ENCODE measurements at places on chromosomes 6 and 20.

DNA sequence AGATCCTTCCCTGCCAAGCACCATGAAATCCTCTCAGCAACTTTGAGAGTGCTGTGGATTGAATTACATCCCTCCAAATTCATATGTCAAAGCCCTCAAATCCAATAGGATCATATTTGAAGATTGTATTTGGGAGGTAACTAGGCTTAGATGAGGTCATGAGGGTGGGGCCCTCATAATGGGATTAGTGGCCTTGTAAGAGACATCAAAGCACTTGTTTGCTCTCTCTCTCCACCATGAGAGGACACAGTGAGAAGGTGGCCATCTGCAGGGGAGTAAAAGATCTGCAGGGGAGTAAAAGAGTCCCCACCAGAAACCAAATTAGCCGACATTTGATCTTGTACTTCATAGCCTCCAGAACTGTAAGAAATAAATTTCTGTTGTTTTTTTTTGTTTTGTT, 298.2 kb downstream of the SAMD5 start:
- no peak for DNase-seq

DNA sequence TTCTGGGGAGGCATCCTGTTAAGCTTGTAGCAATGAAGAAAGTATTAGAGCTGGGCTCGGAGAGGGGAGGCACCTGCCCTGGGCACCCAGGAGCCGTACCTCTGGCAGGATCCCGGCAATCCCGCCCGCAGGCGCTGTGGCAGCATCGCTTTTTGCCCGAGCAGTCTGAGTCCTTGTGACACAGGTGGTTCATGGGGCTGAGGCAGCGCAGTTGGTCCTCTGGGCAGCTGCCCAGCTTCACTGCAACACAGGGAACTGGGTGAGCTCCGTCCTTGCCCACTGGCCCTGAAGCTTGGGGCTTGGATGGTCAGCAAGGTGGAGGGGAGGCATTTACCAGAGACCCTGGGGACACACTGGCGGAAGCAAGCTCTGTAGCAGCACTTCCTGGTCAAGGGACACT, 4.7 kb downstream of the WFDC5 start:
- no peak for DNase-seq

DNA sequence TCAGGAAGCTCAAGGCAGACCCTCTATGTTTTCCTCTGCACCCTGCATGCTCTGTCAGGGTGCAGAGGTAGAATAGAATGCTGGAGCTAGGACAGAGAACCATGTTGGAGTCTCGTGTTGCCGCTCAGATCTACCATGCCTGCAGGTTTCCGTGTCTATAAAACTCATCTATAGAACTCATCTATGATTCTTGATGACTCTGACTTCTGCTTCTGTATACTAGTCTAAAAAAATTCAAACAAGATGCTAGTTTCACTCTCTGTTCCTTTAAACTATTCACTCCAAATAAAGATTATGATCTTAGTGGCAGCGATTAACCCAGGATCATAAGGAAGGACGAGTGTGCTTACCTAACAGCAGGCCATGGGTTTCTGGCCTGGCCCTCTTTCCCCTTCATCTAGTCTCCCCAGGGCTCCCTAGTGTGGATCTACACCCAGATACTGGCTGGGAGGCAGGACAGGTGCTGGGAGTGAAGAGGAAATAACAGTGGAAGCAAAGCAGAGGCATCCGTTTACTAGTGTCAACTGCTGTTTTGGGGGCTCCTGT, 162.7 kb upstream of the SUPT3H start:
- DNase-seq = no peak

- no peak for DNase-seq
Observed at GRCh38 chr6:90385759-90386313, 89.2 kb upstream of the BACH2 start.

DNA sequence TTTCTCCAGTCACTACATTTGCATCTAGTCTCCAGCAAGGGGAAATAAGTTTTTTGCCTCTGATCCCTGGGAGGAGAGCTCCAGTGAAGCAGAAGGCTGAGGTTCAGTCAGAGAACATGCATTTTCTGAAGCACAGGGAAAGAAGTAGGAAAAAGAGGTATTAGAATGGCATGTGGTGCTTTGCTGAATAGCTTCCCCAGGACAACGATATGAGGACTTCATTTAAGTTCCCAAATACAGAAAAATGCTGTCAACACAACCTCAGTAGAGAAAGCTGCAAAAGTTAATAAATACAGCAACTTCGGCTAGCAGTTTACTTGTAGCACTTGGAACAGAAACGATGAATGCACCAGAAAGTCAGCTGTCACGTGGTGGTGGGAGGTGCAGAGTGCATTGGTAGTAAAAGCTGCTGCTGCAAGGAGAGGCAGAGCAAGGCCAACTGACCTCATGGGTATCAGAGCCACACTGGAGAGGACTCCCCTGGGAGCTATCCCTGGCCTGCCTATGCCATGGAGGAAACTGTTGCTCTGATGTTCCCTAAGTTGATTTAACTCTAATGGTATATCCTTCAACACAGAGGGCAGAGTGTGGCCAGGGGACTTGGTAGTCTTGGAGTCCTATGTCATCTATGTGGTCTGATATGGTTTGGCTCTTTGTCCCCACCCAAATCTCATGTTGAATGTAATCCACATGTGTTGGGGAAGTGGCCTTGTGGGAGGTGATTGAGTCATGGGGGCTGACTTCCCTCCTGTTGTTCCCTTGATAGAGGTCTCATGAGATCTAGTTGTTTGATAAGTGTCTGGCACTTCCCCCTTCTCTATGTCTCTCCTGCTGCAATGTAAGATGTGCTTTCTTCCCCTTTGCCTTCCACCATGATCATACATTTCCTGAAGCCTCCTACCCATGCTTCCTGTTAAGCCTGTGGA, 85.9 kb downstream of the ADTRP start:
- DNase-seq = no peak

DNA sequence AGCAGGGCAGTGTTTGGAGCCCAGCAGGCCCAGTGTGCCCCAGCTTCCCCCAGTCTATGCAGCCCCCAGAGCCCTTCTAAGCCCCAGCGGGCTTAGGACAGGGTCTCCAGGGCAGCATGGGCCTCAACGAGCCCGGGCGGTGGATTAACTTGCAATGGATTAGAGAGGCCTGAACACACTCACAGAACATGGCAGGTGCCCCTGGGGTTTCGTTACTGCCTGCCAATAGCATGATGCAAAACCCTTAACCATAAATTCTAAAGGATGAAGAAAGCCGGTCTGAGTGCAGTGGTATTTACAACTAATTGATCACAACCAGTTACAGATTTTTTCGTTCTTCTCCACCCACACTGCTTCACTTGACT, 18.9 kb downstream of the ENTPD6 start:
- no peak for DNase-seq

DNA sequence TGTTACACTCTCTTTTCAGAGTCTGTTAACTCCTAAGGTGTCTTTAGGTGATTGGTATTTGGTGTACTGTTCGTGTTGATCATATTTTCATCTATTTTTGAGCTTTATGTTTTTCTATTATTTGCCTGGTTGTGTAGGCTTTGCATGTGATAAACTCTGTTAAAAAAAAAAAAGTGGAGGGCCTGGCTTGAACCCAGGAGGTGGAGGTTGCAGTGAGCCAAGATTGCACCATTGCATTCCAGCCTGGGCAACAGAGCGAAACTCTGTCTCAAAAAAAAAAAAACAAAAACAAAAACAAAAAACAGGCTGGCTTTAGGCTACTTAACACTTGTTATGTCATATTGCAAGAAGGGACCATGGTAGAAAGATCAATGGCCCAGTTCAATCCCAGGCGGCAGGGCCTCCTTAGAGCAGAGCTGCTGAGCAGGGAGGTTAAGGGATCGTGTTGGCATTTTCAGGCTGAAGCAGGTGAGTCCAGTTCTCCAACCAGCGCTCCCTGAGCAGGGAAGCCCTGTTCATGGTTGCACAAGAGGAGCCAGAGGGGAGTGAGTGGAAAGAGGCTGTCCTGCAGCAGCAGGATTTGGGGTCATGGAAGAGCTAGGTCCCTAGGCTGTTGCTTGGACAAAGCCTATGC, 8.5 kb downstream of the PYGB start:
- no peak for DNase-seq

DNA sequence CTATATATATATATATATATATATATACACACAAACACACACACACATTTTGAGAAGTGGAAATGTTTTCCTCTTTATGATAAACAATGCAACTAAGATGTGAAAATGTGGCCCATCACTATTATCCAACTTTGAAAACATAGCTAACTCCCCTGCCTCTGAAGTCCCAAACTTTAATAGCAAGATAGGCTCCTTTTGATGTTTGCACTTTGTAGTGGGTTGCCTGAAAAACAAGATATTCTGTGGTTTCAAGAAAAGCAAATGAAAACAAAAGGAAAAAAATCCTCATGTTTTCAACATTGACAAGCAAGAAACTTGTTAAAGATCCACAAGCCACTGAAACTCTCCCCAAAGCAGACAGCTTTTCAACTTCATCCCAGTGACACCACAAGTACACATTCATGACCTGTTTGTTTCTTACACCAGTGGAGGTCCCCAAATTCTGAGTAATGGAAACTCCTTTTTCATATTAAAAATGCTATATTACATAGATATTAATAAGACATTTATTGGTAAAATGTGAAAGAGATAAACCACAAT, 90.0 kb downstream of the IPCEF1 start:
- DNase-seq = no peak

GRCh38 chr6:613981-614380, 42.9 kb downstream of the HUS1B start:
- no peak for DNase-seq

GRCh38 chr6:41073968-41074691, 1.4 kb downstream of the NFYA start:
- peak; percentile 25 for DNase-seq

GRCh38 chr6:161244725-161245124, 29.1 kb downstream of the AGPAT4 start:
- DNase-seq = no peak

DNA sequence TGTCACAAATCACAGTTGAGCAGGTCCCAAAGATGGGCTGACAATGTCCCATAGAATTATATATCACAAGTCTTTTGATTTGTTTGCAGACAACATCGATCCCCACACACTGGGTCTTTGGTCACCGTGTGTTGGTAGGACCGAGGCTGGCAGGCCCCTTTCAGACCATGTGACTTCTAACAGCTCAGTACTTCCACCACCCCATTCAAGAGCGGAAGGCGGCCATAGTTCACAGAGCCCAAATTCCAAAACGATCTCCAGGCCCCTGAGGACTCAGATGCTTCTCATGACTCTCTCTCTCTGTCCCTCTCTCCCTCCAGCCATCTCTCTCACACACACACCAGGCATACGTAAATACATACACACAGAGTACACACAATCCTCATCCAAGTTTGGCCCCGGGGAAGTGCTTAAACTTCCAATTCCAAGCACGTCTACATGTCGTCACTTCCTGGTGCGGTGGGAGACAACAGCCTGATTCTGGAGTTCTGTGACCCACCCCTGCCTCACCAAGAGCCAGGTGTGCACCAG, 155.9 kb upstream of the INSM1 start:
- no peak for DNase-seq

GRCh38 chr6:143750877-143751276, 73.1 kb downstream of the PHACTR2 start:
- no peak for DNase-seq

DNA sequence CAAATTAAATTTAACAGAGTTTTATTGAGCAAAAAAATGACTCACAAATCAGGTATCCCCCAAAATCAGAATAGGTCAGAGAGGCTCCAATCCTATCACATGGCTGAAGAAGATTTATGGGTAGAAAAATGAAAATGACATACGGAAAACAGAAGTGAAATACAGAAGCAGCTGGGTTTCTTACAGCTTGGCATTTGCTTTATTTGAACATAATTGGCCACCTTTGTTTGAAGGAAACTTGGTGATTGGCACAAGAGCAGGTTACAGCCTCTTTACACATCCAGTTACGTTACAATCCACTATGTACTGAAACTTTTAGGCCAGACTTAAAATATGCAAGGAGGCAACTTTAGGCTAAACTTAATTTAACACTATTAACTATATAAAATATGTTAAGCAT, 11.7 kb upstream of the TREM2 start:
- no peak for DNase-seq

- no peak for DNase-seq
Observed at GRCh38 chr6:7496266-7496875, 45.1 kb upstream of the DSP start.

- peak; percentile 70 for DNase-seq
Observed at GRCh38 chr6:138588805-138589434, 89.6 kb upstream of the NHSL1 start.

DNA sequence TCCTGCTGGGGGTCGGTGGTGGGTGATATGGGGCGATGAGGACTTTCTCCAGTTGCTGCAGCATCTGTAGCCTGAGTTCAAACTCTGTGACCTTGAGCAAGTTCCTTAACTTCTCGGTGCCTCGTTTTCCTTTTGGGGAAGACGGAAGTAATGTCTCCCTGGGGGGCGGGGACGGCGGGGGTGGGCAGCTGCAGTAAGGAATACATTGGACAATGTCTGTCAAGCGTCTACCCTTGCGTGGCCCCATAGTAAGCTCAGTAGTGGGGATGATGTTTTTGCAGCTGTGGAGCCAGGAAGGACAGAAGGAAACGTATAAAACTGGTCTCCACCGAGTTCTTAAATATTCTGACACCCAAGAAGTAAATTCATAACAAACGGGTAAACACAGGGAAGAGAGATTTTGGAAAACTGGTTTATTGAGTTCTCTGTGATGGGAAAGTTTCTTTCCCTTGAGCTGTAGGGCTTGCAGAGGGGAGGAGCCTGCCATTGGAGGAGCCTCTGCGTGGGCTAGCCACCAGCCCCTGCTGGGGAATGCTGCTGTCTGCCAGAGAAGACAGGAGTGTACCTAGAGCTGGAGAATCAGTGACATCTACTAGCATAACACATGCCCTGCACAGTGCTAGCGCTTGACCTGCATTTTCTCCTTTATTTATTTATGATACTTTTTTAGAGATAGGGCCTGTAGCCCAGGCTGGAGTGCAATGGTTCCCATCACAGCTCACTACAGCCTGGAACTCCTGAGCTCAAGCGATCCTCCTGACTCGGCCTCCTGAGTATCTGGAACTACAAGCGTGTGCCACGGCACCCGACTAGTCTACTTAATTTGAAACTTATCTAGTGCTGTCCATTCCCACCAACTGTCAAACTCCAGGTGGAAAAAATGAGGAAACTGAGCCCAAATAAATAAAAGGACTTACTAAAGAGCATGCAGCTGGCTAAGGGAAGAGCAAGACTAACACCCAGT, 1.2 kb upstream of the ACSS1 start:
- no peak for DNase-seq

DNA sequence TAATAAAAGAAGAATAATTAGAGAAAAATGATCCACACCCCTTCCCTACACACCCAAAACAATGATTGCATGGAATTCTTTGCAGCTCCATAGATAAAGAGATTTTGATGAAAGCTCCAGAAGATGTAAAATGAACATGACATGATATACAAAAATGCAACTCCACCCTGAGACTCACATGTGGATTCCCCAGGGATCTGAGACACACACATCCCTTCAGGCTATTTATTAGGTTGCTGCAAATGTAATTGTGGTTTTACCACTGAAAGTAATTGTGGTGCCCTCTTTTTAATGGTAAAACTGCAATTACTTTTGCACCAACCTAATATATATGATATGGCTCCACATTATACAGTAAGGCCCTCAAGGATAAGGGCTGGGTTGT, 40.4 kb upstream of the TBC1D7 start:
- no peak for DNase-seq

Measured in kidney glomerular epithelial cell (primary cell).